ENCODE measurements at places on chromosomes 2 and 18.

- no peak for DNase-seq
These were observed 269.7 kb upstream of the DCC start for GRCh38 chr18:52070291-52070756.

- DNase-seq: no peak
These were observed 5.0 kb downstream of the CNDP1 start for GRCh38 chr18:74539289-74539688.

- DNase-seq: no peak
These were observed 11.7 kb upstream of the STK17B start for GRCh38 chr2:196183172-196183473.

DNA sequence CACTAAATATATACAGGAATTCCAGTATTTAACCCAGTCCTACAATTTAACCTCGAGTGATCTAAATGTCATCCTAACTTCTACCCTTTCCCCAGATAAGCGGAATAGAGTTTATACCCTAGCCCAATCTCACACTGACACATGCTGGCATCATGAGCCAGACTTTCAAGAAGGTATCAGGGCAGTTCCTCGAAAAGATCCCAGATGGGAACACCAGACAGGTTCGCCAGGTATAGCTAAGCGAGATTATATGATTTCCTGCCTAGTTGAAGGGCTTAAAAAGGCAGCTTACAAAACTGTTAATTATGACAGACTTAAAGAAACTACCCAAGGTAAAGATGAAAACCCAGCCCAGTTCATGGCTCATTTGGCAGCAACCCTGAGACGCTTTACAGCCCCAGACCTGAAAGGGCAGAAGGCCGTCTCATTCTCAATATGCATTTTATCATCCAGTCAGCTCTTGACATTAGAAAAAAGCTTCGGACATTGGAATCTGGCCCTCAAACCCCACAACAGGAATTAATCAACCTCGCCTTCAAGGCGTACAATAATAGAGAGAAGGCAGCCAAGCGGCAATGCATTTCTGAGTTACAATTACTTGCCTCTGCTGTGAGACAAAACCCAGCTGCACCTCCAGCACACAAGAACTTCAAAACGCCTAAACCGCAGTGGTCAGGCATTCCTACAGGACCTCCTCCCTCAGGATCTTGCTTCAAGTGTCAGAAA is 668.2 kb upstream of the PKDCC start:
- no peak for DNase-seq
